ENCODE measurements at places on chromosomes 1 and 21.

GRCh38 chr1:32892368-32893197 lies 6.3 kb downstream of the HPCA start:
- DNase-seq, result no peak

DNA sequence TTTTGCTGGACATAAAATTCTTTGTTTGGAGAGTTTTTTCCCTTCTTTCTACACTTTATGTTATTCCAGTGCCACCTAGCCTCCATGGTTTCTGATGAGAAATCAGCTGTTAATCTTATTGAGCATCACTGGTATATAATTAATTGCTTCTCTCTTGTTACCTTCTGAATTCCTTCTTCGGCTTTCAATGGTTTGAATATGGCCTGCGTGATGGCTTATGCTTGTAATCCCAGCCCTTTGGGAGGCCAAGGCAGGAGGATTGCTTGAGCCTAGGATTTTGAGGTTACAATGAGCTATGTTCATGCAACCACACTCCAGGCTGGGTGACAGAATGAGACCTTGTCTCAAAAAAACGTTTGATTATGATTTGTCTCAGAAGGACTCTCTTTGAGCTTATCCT lies 13.0 kb upstream of the CNIH4 start:
- no peak for DNase-seq

DNA sequence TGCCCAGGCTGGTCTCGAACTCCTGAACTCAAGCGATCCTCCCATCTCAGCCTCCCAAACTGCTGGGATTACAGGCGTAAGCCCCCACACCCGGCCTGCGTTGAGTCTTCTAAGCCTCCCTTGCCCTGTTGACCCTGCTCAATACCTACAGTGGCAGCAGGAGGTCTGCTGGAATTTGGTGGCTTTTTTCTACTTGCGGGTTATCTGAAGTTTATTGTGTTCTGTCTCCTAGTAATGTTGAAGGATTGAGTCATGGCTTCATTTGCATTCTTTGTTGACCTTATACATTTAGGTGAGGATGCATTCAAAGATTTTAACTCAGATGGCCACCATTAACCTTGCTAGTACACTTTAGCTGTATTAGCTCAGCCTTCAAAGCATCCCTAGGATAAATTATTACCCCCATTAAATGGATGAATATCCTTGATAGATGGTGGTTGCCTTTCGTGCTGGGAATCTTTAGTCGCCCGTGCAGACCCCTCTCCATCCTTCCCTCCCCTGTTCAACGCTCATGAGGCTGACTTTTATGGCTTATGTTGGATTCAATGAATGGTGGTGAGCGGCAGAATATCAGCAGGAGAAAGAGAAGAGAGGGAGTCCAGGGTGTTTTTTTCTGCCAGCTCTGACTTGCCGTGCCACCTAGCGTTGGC lies 9.7 kb upstream of the NPPB start:
- DNase-seq, result no peak

DNA sequence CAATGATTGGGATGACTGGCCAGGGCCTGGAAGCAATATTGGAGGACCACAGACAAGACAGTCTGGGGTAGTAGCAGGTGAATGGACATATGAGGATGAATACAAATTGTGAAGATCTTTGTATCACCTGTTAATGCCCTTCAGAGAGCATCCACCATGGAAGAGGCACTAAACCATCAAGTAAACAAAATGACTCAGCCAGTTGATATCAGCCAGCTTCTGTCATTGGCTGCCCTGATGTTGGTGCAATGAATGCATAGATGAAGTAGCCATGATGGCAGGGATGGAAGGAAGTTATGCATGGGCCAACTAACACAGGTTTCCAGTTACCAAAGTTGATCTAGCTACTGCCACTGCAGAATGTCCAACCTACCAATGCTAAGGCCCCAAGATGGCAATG lies 16.1 kb upstream of the ERI3 start:
- peak; percentile 41 for DNase-seq

DNA sequence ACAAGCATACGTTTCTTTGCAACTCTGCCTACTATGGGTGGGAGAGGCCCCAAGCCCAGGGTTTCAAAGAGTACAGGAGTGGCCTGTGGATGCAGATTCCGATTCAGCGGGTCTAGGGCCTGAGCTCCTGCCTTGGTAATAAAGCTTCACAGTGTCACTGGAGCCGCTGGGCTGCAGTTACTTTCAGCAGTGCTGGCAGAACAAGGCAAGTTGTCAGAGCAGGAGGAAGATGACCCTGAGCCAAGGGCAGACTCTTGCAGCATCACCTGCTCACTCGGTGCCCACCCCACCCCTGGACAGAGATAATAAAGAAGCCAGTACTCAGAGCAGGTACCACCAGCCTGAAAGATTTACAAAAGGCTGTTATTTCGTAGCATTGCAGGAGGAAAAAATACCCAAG lies 8.0 kb upstream of the RAP1GAP start:
- DNase-seq, result no peak

- DNase-seq, result no peak
These were observed 51.2 kb upstream of the ADAM30 start for GRCh38 chr1:119947468-119947867.
